ENCODE measurements at places on chromosomes 4 and X.
A peak's percentile ranks its signal among the peaks of the same experiment; 100 is the strongest.

GRCh38 chrX:136183172-136183571, 35.8 kb downstream of the FHL1 start:
- no peak for DNase-seq

DNA sequence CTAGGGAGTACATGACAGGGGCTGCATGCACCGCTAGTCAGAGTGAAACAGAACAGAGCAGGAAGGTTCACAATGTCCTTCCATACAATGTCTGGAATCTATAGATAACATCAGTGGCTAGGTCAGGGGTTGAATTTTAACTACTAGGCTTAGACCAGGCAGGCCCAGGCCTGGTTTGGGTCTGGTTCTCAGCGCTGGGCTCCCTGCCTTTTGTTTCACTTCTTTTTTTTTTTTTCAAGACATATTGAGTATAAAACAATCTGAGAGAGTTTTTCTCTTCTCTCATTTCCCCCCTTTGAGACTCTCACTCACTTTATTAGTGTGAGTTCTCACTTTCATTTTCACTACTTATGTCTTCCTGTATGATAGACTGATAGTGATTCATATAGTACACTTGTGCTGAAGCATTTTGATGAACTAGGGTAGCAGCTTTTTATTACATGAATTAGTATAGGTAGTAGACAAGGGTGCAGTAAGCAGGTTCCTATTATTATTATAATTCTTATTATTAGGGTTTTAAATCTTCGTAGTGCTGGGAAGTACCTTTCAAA, 120.0 kb upstream of the ZDHHC15 start:
- DNase-seq, result no peak

GRCh38 chr4:128906581-128906980, 97.1 kb downstream of the JADE1 start:
- DNase-seq, result no peak

DNA sequence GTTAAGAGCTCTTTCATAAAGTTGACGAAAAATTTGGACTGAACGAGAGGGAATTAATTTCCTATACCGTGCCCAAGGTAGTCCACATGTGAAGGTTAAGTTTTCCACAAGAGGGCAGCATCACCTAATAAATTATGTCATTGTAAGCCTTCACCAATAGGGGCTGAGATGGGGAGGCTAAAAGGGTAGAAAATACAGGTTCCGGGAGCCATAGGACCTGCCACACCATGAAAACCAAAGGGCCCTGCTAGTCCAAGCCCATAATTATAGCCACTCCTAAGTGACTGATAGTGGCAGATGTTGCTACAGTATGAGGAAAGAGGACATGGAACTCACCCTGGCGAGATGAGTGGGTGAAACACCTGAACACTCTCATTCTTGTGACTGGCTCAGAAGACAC, 122.2 kb downstream of the SHROOM4 start:
- peak; percentile 2 for DNase-seq

DNA sequence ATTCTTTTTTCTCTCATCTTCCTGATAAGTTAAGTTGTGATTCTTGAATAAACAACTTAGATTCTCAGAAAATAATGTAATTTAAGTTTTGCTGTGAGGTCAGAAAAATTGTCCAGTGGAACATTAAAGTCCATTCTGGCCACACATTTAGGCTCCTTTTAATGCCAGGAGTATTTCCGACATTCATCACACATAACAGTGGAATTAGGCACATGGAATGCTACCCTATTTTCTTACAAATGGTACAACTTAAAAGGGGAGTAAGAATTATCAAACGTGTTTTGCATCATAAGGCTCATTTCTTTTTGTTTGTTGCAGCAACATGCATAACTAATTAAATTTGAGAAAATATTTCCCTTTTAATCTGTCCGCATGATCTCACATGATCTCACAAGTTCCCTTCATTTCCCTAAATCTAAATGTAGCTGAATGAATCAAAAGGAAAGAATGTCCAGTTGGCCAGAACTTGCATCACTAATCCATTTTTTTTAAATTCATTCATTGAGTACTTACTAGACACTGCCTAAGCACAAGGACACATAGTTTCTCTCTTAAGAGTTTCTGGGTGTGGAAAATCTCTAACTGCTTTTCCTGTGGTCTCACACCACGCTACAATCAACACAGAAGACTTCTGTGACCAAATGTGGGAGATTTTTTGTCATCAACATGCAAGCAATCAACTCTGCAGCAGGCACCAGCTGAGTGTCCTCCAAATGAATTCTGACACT, 22.0 kb downstream of the SPARCL1 start:
- DNase-seq, result no peak

DNA sequence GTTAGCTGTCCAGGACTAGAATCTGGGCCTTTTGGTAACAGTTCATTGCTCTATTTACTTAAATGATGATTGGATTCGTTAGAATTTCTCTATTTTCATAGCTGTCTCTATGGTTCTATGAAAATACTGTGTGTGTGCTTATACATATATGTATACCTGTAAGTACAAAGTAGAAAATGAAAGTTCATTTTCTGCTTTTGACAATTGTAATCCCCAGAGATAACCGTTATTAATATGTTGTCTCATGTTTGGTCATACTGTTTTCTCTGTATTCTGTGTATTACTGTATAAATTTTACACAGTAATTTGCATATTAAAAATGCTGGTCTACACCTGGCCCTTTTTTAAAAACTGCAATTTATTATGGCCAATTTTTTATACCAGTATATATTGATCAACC, 55.4 kb downstream of the CLCN3 start:
- no peak for DNase-seq

- no peak for DNase-seq
These were observed 1366.3 kb downstream of the STIM2 start for GRCh38 chr4:28226962-28227361.

GRCh38 chrX:106898462-106898861, 4.7 kb downstream of the RIPPLY1 start:
- no peak for DNase-seq
